AG09309 (cell line): ENCODE measurements at places on chromosomes 2 and 18.

DNA sequence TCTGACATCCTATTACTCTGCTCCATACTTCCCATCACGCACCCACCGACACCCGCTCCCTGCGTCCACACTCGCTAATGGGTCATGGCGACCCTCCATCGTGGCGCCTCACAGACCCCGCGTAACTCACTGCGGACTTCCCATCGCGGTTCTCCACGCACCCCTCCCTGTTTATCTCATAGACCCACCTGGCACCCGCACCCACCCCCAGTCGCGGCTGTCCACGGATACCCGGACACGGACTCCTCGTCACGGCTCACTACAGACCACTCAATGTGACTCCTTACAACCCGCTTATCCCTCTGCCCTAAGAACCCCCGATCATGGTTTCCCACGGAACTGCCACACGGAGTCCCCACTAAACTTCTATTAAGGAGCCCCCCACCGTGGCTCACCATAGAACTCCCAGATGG is 458 bp downstream of the CXXC1 start:
- DNase-seq = no peak

GRCh38 chr18:57947117-57947516 is 96.9 kb upstream of the NEDD4L start:
- DNase-seq = no peak

DNA sequence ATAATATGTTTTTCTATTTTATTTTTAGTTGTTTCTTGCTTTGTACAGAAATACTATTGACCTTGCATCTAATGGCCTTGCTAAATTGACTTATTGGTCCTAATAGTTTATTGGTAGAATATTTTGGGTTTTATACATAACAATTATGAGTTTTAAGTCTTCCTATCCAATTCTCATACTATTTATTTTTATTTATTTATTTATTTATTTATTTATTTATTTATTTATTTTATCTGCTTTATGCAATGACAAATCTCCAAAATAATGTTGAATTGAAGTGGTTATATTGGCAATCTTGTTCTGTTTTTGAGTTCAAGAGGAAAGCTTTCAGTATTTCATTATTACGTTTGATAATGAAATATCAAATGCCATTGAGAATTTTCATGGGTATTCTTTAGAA is 488.3 kb downstream of the CDH2 start:
- DNase-seq = no peak

DNA sequence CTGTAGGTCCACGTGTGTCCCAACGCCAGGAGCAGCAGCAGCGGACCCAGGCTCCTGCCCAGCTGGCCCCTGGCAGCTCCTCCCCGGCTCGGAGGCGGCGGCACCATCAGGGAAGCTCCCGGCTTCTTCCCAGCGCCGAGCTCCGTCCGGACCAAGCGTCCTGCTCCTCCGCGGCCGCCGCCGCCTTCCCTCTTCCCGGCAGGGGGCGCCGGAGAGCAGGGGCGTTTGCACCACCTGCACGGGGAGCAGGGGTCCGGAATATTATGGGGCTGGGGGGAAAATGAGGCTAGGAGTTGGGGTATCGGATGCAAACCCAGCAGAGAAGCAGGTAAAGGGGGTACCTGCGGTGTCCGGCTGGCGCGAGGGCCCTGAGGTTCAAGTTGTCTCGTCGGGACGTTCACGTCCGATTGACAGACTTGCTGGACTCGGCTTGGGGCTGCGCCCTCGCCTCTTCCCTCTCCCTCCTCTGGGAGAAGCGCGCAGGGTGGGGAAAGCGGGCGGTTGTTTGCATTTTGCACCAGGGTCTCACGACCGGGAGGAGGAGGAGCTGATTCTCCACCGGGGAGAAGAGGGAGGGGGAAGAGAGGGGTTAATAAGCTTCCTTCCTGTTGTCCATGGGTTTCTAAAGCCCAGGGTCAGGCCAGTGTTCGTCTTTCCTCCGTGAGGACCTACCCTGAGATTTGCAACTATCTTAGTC is at the start of gene CCBE1:
Gene CCBE1 (minus strand): TSS at position 188 of the 697 bp plus-strand sequence.
- DNase-seq = no peak

GRCh38 chr18:77140439-77141109 is 8.0 kb upstream of the MBP start:
- no peak for DNase-seq

GRCh38 chr2:176494949-176495353 is 225.7 kb downstream of the MTX2 start:
- no peak for DNase-seq

- DNase-seq = no peak
Observed at GRCh38 chr18:51503351-51503750, 305.9 kb upstream of the MEX3C start.

- no peak for DNase-seq
Observed at GRCh38 chr18:57957210-57957609, 86.8 kb upstream of the NEDD4L start.

GRCh38 chr2:140905083-140905781 is 1225.6 kb downstream of the LRP1B start:
- DNase-seq = no peak

DNA sequence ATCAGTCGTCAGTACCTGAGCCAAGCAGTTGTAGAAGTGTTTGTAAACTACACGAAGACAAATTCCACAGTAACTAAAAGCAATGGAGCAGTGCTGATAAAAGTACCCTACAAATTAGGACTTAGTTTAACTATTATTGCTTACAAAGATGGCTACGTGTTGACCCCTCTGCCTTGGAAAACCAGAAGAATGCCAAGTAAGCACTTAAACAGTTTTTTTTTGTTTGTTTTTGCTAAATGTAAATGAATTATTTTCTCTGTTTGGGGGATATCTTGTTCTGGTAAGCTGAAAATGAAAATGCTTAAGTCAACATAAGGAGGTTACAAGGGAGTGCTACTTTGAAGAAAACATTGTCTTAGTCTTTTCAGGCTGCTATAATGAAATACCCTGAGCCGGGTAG is 46.4 kb downstream of the FAM171B start:
- DNase-seq = no peak
